ENCODE measurements at places on chromosomes 11 and 22.

GRCh38 chr11:112162761-112163546, 940 bp downstream of the IL18 start:
- no peaks in the 10 kb centered on the region for H3K36me3 ChIP-seq
- no peaks in the 10 kb centered on the region for H3K4me1 ChIP-seq
- H3K27me3 ChIP-seq: peaks cover 3% of the 10 kb centered on the region
- no peak overlapping the region for H3K4me3 ChIP-seq
- peak overlapping the region; percentile 63 for H3K27ac ChIP-seq

- no peaks in the 10 kb centered on the region for H3K36me3 ChIP-seq
- DNase-seq: peak; percentile 31
- no peak overlapping the region for H3K27ac ChIP-seq
- H3K4me1 ChIP-seq: peaks cover 19% of the 10 kb centered on the region
- H3K27me3 ChIP-seq: peaks cover 2% of the 10 kb centered on the region
Measured at GRCh38 chr11:94653561-94653960, 86.4 kb downstream of the PIWIL4 start.

DNA sequence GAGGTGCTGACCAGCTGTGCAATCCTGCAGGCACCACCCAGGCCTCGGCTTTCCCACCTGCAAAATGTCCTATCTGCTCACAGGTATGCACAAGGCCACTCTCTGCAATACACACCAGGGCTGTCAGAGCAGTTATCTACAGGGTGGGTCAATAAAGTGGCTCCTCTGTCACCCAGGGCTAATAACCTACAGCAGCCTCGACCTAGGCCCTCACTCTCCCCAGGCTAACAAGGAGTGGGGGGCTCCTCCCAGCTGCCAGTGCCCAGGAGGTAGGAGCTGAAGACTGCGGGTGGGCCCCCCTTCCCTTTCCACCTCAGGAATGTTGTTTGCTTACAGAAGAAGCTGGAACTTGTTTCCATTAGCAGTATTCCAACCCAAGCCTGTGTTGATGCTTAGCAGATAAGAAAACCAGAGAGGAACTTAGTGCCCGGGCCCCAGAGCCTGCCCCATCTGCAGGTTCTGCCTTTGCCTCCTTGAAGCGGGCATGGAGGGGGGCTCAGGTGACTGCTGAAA, 26.8 kb downstream of the MYH9 start:
- H3K4me1 ChIP-seq: peaks cover 65% of the 10 kb centered on the region
- H3K27me3 ChIP-seq: no peaks in the 10 kb centered on the region
- peak overlapping the region; percentile 85 for H3K27ac ChIP-seq

DNA sequence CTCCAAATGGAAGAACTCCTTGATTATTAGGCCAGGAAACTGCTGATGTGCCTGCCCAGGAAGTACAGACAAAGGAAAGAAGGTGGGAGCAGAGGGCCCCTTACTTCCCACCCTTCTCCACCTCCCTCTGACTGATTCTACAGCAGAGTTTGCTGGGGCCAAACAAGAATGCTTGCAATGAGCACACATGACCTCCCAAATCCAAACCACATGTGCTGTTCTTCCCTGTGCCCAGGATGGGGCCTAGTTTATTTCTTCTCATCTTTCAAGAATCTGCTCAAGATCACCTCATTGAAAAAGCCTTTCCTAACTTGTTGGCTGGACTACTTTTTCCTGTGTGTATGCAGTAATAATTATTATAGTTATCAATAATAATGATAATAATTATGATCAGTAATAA, 286.1 kb downstream of the RAB38 start:
- no peaks in the 10 kb centered on the region for H3K27me3 ChIP-seq
- H3K27ac ChIP-seq: no peak overlapping the region
- H3K36me3 ChIP-seq: no peaks in the 10 kb centered on the region
- peaks cover 9% of the 10 kb centered on the region for H3K4me1 ChIP-seq
